Left ventricle myocardium superior (tissue), 1 donor: ENCODE measurements at places on chromosomes 11 and 22. TPM values are rescaled to one million over a fixed set of nuclear protein-coding genes. Genes with fewer than 3 reads are reported as not detected.

Gene ANO3
- total RNA-seq, result not detected

Gene C11orf52
- 1.0 TPM for total RNA-seq

Gene ASRGL1
- total RNA-seq, result 3.1 TPM

Gene BARX2
- not detected for total RNA-seq

Gene MRGPRE
- 0.42 TPM for total RNA-seq

- no peak for DNase-seq
Measured at GRCh38 chr22:17966403-17966717, 58.0 kb downstream of the MICAL3 start.

DNA sequence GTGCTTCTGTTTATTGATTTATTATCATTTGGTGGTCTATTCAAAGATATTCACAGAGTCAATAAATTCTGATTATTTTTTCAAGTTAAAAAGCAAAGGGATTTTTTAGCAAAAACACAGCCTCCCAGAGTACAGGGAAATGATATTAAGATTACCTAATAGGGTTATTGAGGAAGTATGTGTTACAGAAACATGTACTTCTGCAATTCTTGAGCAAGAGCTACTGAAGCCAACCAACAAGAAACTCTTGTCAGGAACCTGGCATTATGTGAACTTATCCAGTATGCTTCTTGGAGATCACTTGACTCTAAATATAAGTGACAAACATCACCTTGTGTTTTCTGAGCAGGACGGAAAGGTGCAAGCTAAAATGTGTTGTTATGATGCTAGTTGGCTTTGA is 42.0 kb upstream of the CARD18 start:
- DNase-seq, result no peak

- no peak for DNase-seq
Measured at GRCh38 chr11:9130297-9130696, 38.9 kb upstream of the SCUBE2 start.

DNA sequence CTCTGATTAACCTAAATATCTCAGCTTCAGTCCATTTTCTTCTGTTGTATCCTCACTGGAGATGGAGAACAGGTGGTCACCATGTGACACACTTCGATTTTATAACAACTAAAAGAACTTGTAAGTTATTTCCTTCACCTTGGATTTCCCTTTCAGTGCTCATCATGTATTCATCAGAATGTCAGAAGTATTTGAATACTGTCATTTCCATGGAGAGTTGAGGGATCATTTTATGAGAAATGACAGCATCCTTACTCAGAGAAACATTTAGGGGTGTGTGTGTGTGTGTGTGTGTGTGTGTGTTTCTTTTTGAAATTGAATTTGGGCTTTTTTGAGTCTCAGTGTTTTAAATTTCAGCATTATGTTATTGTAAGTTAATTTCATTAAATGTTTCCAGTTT is 205.8 kb downstream of the ARHGAP42 start:
- no peak for DNase-seq

DNA sequence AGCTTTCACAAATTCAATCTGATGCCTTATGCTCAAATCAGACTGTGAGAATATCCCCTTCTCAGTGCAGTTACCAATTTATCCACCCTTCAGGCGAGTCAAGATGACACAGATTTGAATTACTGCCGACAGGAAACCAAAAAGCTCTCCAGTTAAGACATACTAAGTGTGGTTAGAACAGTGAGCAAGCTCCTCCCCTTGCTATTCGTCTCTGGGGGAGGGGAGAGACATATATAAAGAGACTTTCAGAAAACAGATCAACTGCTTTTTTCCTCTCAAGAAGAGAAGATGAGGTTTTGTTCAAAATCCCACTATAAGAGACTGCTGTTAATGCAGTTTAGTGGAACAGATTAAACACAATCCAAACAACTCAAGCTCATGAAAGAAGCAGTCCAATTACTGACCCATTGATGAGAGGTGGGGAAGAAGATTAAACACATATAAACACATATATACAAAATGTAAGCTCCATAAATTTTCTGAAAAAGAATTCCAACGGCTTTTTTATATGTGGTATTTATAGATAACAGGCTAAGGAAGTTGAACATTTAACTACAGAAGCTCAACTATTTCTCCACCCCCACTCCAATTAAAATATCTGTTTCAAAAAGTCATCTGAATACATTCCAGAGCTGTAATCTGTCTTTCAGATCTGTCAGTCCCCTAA is 102.7 kb downstream of the MRTFA start:
- no peak for DNase-seq

DNA sequence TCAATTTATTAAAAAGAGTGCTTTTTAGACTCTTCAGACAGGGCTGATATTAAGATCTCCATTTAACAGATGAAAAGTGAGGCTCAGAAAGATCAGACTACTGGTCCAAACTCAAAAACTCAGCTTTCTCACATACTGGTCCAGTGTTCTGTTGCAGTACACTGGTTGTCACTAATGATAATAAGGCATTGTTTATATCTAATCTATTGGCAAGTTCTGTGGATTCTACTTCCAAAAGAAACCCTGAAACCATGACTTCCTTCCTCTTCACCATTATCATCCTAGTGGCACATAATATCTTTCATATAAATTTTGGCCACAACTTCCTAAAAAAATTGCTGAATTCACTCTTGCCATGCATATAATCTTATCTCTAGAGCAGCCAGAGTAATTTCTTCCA is 36.9 kb downstream of the F2 start:
- no peak for DNase-seq

DNA sequence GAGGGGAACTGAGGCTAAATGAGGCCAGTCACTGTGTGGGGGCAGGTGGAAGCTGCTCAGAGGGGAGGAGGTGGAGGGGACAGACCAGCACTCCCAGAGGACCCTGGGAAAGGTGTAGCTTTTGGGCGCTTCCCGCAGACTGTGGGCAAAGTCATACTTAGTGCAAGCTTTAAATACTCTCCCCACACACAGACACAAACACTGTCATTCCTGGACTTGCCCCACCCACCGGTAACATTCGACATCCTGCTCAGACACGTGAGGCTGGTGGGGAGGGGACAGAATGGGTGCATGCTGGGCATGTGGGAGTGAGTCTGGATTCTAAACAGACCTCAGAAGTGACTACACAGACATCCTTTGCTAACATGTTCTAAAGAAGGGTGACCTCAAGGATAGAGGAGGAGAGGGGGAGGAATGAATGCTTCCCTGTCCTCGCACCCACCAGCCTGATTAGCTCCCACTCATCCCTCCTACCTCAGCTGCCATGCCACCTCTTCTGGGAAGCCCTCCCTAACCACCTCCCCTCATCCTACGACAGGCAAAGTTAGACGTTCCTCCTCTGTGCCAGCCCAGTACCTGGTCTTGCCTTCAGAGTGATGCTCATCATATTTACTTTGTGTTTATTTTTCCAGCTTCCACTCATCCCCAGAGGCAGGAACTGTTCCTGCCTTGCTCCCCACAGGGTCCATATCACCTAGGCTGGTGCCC is 22.2 kb downstream of the TSKU start:
- DNase-seq, result no peak

- DNase-seq, result no peak
Measured at GRCh38 chr11:96097844-96098421, 174.0 kb upstream of the MTMR2 start.

- DNase-seq, result no peak
Measured at GRCh38 chr22:23012081-23012622, 58.2 kb upstream of the GNAZ start.

GRCh38 chr11:68020575-68020974 is 9.9 kb upstream of the NDUFS8 start:
- DNase-seq, result no peak

DNA sequence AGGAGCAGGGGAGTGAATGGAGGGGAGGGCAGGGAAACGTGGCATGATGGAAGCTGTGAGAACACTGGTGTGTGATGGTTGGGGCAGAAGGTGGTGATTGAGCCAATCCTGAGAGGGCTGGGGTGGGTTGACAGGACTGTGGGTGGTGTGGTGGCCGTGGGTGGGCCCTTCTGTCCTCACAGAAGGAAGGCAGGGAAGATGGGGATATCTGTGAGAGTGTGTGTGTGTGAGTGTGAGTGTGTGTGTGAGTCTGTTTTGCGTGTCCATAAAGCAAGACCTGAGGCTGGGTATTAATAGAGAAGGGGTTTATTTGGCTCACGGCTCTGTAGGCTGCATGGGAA is 13.0 kb downstream of the TPCN2 start:
- no peak for DNase-seq

GRCh38 chr11:34182921-34183685 is 77.7 kb downstream of the NAT10 start:
- DNase-seq, result no peak

DNA sequence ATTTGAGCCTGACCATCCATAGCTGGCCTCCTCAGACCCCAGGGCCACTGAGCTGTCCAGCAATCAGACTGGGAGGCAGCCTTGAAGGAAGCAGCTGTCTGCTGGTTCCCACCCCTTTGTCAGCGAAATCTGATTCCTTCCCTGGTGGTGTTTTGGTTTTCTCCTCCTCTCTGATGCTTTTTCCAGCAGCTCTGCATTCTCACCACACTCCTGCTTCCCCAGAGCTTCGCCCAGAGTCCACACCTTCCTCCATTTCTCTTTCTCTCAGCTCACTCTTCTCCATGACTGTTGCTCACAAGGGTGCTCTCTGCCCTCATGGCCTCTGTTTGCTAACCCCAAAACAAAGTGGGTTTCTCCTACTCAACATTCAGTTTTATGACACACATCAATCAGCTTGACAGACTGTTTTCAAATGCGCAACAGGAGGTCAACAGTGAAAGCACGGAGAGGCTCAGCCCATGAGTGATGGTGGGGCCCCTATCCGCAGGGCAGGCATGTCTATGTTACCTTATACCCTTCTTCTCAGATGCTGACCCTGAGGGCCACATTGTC is 130.6 kb upstream of the MTNR1B start:
- DNase-seq, result no peak

DNA sequence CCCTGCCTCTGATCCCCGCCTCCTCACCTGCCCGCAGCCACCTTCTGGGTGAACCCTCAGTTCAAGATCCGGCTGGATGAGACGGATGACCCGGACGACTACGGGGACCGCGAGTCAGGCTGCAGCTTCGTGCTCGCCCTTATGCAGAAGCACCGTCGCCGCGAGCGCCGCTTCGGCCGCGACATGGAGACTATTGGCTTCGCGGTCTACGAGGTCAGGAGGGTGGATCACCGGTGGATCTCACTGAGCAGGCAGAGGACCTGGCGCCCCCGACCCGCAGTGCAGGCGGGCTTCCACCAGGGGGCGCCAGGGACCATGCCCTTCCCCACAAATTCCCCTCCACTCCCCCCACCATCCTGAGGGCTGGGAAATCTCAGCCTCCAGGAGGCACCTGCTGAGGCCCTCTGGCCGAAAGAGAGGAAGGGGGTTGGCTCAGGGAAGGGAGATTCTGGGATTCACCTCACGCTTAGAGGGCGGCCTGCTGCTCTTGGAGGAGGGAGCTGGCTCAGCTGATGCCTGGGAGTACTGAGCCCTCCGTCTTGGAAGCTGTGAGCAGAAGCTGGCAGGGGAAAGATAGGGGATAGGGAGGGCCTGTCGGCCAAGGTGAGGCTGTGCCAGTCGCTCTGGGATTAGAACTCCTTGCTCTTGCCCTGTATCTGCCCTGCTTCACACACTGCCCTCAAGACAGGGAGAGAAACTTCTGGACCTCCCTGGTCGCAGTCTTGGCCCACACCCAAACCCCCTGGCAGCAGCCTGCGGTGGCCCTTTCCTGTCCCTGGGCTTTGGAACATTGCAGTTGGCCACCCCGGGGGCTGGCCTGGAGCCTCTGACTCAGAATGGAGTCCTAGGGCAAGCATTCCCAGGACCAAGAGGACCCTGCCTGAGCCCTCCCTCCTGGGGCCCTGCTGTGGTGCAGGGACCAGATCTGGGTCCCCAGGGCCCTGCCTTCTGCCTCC is 23.2 kb downstream of the CAPN1 start:
- DNase-seq, result peak; percentile 48

DNA sequence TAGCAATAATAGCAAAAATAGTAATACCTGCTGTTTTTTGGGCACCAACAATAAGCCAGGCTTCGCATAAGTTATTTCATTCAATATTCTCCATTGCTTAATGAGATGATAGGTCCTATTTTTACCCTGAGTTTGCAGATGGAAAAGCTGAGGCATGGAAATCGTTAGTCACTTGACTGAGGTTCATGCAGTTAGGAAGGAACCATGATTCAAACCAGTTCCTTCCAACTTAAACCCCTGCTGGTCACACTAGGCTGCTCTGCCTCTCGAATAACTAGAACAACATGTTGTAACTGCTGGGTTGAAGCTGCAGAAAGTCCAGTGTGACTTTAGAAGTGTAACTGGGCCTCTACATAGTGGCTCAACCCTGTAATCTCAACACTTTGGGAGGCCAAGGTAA is 69.3 kb downstream of the SEZ6L start:
- DNase-seq, result no peak

GRCh38 chr11:127338380-127339259 is 338.1 kb upstream of the KIRREL3 start:
- no peak for DNase-seq

GRCh38 chr22:45096256-45096907 is 67.3 kb upstream of the NUP50 start:
- DNase-seq, result peak; percentile 34

DNA sequence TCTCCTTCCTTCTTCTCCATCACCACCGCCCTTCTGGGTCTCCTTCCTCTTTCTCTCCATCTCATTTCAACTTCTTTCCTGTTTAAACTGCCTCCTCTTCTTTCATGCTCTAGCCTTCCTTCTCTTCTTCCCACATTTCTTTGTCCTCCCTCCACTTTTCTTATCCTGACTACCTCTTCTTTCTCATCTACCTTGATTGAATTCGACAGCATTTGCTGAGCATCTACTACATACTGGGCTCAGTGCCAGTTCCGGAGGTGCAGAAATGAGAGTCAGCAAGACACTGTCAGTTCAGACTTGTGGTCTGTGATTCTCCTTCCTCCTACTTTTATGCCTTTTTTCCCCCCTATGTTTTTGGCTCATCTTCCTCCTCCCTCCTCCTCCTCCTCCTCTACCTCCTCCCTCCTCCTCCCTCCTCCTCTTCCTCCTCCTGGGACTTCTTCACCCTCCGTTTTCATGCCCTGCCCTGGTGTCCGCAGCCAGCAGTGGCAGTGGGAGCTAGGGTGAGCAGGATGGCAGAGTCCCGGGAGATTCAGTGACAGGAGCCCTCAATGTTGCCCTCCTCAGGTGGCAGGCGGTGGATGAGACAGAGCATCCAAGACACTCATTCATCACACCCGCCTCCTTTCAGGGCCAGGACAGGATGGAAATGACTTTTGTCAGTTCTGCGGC is 146.0 kb upstream of the SEZ6L start:
- no peak for DNase-seq
